ENCODE measurements at places on chromosomes 3 and 15. TPM values are rescaled to one million over a fixed set of nuclear protein-coding genes. Genes with fewer than 3 reads are reported as not detected.

GCSAM gene
- 0.26 TPM for total RNA-seq

GRCh38 chr3:183824761-183825455 is 469 bp downstream of the MAP6D1 start:
- no peak for DNase-seq

DNA sequence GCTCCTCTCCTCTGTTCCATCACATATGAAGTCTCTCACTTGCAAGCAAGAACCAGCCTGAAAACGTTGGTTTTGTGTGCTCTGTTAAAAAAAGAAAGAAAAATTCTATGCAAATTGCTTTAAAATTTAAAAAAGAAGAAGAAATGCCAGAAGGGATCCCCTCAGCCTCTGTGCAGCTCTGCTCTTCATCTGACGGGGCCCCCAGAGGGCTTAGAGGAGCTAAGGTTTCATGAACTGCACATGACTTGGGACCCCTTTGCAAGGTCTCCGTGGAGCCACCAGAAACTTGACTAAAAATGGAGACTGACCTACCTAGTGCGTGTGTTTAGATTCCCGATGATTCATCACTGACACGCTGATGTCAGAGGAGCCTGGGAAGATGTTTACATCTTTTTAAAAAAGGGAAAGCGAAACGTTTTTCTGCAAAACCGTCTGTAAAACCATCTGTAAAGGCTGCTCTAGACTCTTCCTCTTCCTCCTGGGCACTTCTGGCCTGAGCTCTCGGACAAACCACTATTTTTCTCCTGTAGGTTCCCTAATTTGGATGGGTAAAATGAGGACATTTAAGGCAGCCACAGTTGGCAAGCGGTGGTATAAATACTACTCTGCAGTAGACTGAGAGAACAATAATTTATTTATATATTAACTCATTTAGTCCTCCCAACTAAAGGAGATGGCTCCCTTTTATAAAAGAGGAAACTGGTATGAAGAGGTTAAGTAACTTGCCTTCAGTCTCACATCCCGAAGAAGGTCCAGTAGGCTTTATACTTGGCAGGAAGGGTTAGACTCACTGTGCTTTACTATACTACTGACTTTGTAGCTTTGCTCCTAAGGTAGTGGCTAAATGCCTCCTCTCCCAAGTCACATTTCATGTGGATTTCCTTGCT is 67.2 kb upstream of the POLG start:
- DNase-seq: peak; percentile 69

DNA sequence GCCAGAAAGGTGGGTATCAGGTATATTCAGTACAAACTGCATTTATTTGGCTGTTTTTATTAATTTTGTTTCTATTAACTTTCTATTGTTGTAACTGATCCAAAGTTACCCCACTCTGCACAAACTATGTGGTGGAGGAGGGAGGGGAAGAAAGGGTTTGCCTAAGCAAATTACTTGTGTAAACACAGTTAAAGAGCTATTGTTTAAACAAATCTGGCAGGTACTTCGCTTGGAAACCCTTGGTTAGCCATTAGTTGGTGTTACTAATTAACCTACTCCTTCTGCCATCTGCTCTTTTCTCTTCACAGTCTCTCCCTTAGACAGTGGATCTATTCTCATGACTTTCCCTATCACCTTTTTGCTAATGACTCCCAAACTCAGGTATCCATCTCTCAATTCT is 328.4 kb upstream of the NECTIN3 start:
- DNase-seq: no peak
